ENCODE measurements at places on chromosomes 1 and 21.
A peak's percentile ranks its signal among the peaks of the same experiment; 100 is the strongest.

GRCh38 chr1:23727362-23727811 is 15.9 kb upstream of the ELOA start:
- no peak for DNase-seq

- DNase-seq = no peak
These were observed 39.8 kb downstream of the FAM78B start for GRCh38 chr1:166127003-166127402.

GRCh38 chr1:167518331-167518700 is at the start of gene CD247:
TSS of gene CD247 (minus strand) at chr1:167518529. CDS start at chr1:167518465, 64 bp downstream.
- no peak for DNase-seq

DNA sequence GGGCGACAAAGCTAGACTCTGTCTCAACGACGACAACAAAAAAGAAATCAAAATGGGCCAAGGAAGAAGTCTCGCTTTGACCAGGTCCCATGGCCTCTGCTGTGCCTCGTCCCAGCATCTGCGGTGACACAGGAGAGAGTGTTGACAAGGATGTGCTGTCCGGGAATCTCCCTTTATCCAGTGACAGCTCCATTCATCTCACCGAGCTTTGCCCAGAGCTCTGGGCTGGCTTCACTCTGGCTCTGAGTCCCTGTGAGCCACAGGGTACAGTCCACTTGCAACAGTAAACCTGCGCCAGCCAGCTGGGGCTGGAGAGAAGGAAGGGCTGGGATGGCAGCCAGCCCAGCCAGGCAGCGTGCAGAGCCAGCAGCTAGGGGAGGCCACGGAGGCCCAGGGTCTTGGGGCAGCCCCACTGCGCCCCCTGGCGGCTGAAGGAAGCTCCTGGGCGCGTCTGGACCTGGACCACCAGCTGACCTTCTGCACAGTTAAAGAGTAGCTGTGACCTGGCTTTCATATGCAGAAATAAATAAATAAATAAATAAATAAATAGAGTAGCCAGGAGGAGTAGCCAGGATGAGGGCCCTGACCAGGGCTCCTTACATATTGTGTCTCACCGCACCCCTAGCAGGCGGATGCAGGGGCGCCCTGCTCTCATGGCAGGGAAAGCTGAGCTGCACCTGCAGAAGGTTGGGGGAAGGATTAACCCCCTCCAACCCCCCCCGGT is 29.7 kb downstream of the ENO1 start:
- peak; percentile 95 for DNase-seq

GRCh38 chr1:2283991-2284895 is 56.1 kb downstream of the SKI start:
- no peak for DNase-seq

- DNase-seq = no peak
These were observed 900.1 kb downstream of the TTLL7 start for GRCh38 chr1:83098791-83099190.

GRCh38 chr1:119651641-119652040 is 3.6 kb upstream of the ZNF697 start:
- DNase-seq = no peak

DNA sequence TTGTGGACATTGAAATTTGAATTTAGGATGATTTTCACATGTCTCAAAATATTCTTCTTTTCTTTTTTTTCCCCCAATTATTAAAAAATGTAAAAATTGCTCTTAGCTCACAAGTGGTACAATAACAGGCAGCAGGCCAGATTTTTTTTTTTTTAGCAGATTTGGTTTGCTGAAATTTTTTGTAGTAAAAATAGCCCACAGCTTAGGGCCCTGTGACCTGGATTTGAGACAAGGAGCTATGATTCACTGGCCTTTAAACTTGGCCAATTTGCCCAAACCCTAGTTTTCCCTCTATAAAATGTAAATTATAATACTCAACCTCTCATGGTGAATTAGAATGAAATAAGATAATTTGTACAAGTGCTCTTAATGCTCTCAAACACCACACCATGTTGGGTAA is 253.8 kb downstream of the DYRK1A start:
- DNase-seq = no peak

- DNase-seq = no peak
These were observed 7.9 kb upstream of the AK5 start for GRCh38 chr1:77273891-77274290.

DNA sequence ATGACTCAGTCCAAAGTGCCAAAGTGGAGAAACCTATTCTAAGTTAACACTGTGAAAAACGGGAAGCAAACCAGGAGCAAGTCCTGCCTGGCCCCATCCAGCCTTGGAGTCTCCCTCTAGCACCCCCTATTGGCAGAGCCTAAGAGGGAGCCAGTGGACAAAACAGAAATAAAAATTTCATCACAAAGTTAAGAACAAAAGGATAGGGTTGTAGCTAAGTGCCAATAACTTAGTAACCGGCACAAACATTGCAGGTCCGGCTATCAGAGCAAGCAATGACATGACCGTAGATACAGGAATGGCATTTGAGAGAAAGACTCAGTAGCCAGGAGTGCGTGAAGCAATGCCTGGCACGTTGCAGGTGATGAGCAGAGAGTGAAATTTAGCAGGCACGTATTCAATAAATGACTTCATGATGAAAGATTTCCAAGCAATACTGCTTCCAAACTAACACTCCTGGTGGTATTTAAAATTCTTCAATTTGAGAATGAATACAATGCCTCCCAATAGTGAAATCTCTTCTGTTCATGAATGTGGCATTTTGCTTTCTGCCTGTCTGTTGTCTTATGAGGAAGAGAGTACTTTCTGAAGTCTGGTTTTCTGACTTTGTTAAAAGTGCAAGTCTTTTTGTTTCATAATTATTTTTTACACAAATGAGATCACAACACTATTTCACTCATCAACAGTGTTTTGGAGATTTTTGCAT is 391.0 kb downstream of the OMA1 start:
- peak; percentile 19 for DNase-seq

- no peak for DNase-seq
These were observed 69.9 kb downstream of the TOMM20 start for GRCh38 chr1:235058695-235059094.

DNA sequence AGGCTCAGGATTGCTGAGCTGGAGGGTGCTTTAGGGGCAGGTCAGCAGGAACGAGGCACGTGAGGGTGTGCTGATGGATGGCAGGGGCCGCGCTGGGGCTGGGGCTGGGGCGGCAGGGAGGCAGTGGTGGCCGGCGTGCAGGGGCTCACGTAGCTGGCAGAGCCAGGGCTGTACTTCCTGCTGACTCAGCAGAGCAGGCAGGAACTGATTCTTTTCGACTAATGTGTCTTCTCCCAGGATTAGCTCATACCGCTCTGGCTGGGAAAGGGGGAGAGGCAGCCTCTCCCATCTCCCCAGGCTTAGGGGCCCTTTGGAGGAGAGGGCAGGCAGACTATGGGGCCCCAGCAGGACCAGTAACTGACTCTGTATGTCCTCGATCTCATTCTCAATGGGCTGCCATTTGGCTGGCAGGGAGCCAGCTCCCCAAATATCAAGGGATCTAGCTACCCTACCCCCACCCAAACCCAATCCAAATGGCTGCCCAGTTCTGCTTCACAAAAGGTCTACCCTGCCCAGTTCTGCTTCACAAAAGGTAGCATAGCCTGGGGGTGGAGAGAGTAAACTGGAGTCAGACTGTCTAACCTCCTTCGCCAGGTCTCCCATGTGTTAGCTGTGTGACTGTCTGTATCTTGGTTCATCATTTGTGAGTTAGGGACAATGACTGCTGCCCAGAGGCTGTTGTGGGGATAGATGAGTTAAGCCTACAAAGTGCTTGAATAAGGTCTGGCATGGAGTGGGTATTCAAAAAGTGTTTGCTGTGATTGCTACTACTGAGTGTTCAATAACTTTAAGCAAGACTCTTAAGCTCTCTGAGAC is 100.1 kb upstream of the SLC2A1 start:
- no peak for DNase-seq

- no peak for DNase-seq
These were observed 11.6 kb downstream of the MYBPH start for GRCh38 chr1:203163891-203164635.

- no peak for DNase-seq
These were observed 42.7 kb upstream of the GJB5 start for GRCh38 chr1:34712007-34712688.

- DNase-seq = no peak
These were observed 13.1 kb downstream of the OR2T11 start for GRCh38 chr1:248621770-248622169.

- no peak for DNase-seq
These were observed at the start of gene S100A3 for GRCh38 chr1:153548722-153549688. TSS of gene S100A3 (minus strand) at chr1:153549258. CDS start at chr1:153548485, 773 bp downstream.

DNA sequence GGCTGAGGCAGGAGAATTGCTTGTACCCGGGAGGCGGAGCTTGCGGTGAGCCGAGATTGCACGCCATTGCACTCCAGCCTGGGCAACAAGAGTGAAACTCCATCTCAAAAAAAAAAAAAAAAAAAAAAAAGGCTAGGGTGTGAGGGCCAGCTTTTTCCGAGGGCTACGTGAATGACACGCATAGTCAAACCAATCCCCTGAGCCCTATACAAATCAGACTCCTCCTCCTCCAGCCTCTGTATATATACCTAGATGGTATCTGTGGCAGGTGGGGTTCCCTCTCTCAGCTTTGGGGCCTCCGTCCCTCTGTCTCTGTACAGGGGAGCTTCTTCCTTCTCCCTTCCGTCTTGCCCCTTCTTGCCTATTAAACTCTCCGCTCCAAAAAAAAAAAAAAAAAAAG is 6.7 kb downstream of the S100A16 start:
- DNase-seq = no peak

DNA sequence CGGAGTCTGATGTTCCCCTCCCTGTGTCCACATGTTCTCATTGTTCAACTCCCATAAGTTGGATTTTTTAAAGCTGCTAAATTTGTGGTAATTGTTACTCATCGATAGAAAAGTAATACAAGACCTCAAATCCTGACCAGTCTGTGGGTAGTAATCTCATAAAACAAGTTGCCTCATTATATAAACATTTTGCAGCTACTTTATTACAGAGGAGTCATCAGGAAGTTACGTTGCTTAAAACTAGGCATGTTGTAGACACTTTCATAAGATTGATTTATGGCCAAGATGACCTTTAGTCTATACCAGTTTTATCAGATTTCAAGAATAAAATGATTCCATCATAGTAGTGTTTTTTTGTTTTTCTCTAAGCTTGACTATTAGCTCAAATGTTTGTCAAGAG is 208.8 kb downstream of the GIPC2 start:
- DNase-seq = no peak

GRCh38 chr1:50917138-50918137 is 42.6 kb downstream of the FAF1 start:
- DNase-seq = no peak

GRCh38 chr1:33334081-33334552 is 13.2 kb upstream of the A3GALT2 start:
- no peak for DNase-seq

- DNase-seq = no peak
These were observed 214.7 kb downstream of the ADGRL2 start for GRCh38 chr1:82015444-82015843.

DNA sequence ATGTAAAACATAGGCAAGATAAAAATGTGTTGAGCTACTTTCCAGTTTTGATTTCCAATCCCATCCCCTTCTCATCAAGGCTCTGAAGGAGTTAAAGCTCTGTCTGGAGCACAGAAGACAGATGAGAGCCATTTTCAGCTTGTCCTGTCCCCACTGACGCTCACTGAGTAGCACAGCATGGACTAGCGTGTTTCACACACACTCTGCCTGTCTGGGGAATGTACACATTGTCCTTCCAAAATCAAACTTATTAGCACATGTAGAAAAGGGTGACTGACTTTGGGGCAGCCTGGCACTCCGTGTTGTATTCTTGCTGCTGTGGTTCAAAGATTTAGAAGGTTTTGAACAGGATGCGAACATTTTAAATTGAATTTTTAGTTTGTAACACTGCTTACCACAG is 139.2 kb downstream of the NEK7 start:
- DNase-seq = no peak

GRCh38 chr1:114092186-114093062 is 61.2 kb downstream of the SYT6 start:
- DNase-seq = no peak

DNA sequence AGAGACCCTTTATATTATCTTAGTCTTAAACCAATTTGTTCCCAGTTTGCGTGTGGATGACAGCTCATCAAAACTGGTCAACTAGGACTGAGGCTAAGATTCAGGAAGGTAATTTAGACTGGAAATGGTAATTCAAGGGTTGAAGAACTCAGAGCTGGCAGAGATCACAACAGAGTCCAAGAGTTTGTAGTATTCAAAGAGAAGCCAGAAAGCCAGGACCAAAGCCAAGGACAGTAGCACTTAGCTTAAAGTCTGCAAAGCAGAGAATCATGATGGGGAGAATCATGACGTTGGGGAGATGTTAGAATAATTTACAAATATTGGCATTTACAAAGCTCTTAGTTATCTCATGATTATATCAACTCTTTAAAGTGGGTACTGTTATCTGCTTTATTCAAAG is 32.6 kb downstream of the RNF11 start:
- no peak for DNase-seq

DNA sequence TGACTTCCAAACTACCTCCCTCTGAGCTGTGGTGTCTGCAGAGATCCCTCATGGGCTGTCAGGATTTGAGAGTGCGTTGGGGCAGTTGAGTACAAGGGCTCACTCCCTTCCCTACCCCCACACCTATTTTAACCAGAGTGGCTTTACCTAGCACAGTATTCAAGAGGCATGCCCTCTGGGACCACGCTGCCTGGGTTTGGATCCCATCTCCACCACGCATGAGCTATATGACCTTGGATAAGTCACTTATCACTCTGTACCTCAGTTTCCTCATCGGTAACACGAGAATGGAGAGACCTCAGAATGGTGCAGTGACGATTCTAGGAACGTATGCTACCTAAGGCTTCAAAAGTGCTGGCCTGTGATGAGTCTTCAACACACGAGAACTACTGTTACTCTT is 147.3 kb upstream of the WNT4 start:
- no peak for DNase-seq

DNA sequence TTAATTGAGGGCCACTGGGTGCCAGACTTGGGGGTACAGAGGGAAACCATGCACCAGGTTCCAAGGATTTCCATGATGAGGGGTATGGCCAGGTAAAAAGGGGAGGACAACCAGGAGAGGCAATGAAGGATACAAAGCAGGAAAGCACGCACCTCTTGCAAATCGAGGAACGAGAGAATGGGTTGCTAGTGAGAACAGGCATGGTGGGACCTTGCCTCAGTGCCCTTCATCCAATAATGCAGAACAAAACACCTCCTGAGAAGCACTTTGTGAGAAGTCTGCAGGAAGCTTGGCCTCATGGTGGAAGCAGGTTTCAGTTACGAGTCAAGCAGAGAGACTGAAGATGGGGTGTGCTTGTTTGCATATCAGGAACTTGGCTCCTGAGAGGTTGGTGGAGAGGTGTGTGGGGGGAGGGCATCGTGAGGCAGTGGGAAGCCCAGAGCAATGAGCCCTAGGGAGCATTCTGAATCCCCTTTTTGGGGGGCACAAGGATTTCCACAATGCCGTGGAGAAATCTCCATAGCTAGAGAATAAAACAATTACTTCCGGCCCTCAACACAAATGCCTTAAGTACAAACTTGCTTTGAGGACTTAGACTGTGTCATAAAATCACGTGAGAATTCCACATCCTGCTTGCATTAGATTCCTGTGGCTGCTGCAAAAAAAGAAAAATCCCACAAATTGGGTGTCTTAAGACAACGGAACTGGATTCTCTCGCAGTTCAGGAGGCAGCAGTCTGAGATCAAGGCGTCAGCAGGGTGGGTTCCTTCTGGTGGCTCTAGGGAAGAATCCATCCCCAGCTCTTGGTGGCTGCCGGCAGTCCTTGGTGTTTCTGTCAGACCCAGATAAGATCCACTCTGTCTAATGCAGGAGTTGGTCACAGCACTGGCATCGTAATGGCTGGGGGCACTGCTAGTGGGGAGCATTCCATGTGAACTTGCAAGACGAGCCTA is 54.9 kb upstream of the BACE2 start:
- no peak for DNase-seq

GRCh38 chr1:30758785-30759380 is 1.3 kb upstream of the LAPTM5 start:
- no peak for DNase-seq

- no peak for DNase-seq
These were observed 52.3 kb downstream of the C1orf198 start for GRCh38 chr1:230816018-230816417.
